Cardiac muscle cell (in vitro differentiated cells and primary cell): ENCODE measurements at places on chromosomes 5 and 9.

DNA sequence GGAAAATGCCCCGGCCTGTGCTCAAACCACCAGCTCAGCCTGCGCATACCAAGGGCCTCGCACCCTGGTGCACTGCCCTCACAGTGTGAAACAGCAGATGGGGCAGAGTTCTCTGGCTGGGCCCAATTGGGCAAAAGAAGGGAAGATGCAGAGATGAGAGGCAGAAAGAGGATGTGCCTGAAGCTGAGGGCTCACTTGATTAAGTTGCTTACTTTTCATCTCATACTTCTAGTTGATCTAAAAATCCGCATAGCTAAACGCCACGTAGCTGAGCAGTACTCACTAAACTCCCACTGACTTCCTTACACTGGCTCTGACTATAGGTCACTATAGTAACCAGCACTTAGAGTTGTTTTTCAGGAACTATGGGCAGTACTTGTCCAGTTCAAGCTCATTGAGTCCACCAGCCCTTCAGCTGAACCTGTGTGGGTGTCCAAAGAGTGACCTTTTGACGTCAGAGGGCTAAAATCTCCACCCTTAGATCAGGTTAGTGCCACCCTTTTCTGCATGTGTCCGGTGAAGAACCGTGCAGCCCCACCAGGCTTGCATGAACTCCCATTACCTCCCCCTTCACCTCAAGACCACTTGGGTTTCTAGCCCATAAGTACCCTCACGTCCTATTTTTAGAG, 215.2 kb downstream of the AUH start:
- no peak for DNase-seq

DNA sequence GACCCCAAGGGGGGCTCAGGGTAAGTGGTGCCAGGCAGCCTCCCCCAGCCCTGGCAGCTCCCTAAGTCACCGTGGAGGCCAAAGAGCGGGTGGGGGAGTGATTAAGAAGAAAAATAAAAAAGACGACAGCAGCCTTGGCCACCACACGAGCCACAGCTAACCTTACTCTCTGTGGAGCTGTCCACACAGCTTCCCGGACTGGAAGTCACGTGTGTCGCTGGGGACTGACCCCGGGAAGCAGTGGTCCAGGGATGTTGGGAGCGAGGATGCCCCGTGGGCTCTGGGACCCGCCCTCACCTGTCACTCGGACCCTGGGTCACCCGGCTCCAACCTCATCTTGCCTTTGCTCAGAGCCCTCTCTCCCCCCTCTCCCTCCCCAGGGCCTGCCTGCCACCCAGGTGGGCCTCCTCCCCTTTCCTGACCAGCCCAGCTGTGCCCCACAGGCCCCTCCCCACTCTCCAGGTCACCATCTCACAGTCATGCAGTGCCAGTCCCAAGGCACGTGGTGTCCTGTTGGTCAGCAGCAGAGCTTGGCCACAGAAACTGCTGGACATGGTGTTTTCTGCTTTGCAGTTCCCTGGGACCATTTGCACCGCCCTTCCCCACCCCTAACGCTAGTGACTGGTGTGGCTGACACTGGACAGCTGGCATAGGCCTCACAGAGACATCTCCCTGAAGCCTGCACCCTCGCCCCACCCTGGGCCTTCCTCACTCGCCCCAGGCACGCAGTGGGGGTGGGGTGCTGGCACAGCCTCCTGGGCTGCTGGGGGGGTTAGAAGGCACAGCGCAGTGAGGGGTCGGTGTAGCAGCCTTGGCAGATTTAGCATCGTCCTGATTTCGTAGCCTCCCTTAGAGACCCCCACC, 9.8 kb upstream of the EXOC3 start:
- DNase-seq = no peak

DNA sequence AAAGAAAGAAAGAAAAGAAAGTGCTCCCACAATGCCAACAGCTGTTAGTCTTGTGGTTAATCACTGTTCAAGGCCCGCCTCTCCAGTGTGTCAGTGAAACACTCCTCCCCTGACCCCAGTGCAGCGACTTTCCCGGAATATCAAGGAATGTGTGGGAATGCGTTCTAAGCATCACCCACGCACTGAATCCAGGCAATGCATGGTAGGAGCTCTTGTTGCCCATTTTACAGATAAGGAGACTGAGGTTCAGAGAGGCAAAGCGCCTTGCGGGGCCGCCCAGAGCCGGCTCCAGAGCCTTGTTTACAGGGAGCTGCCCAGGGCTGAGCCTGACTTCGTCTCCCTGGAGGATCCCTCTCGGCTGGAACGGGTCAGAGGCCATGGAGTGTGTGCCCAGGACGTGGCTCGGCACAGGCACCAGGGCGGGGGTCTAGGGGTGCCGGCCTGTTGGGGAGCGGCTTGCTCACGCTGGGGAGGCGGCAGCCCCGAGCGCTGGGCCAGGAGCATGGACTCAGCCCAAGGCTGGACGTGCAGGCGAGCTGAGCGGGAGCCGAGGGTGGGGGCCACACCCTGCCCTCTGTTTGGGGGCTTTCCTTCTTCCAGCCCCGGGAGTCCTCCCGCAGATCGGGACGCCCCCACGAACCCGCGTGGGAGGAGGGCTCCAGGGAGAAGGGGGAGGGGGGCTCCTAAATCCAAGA, 823 bp downstream of the ST6GALNAC6 start:
- peak; percentile 45 for DNase-seq

DNA sequence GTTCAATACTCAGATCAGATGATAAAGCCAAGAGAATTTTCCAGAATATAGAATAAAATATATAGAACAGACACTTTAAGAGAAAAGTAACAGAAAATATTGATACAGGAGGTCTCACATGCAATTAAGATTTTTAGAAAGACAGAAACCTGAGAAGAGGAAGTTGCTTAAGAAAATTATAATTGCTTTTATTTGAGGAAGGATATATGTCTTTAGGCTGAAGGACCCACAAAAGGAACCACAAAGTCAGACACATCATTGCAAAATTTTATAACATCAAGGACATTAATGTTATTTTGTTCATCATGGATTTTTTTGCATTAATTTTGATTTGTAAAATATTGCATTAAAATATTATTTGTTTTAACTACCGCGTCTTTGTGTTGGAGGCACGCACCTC, 141.5 kb downstream of the FSTL4 start:
- no peak for DNase-seq

DNA sequence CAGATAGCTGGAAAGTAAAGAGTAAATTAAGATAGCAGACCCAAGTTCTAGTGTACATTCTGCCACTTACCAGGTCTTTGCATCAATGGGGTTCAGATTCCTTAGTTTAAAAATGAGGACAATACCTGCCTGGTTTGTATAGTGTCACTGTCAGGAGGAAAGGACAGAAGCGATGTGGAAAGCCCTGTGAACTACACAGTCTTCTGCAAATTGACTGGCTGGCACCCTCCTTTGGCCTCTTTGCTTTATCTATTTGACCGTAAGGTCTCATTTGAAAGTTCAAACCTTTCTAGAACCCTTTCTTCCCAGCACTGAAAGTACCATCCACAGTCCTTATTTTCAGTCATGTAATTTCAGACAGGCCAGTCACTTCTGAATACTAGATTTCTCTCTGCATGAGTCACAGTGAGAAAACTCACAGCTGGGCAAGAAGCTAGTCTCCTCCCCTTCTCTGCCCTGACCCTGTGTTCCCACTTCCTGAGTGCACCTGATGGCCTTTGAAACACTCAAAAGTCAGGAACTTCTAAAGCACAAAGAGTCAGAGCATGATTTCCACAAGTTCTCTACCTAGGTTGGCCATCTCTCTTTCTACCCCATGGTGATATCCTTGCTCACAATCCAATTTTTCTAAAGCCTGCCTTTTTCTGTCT, 91.3 kb upstream of the RASEF start:
- DNase-seq = no peak

GRCh38 chr5:94228791-94229190, 389.6 kb downstream of the KIAA0825 start:
- DNase-seq = no peak

- DNase-seq = no peak
These were observed 88.2 kb downstream of the PRRT1B start for GRCh38 chr9:131633491-131634031.

GRCh38 chr5:142317753-142318152, 7.1 kb downstream of the SPRY4 start:
- no peak for DNase-seq

- peak; percentile 56 for DNase-seq
These were observed 652.6 kb downstream of the CETN3 start for GRCh38 chr5:89756955-89757354.

GRCh38 chr5:8650186-8650585, 781.2 kb downstream of the MTRR start:
- DNase-seq = no peak

DNA sequence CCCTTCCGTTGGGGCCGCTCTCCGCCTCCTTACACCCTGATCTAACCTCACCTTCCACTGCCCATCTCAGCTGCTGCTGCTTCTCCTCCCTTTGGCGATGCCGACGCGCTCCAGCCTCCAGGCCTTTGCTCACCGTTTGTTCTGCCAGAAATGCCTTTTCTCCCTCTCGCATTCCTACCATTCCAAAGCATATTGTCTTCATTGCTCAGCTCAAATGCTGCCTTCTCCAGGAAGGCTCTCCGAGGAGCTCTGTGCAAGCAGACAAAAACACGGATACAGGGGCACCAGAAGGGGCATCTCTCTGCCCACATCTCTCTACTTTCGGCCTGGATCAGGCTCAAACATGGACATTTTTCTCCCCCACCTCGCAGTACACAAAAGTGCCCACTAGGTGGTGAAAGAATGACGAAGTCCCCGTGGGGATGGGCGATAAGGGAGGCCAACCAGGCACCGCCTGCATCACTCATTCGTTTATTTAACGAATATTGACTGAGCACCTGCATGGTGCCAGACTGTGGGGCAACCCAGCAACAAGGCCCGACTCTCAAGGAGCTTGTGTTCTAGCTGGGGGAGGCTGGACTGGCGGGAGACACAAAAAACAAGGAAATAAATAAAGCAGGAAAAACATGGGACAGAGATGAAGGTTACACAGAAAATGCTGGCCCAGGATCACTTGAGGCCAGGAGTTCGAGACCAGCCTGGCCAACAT, 7.3 kb upstream of the GRHPR start:
- peak; percentile 78 for DNase-seq

- no peak for DNase-seq
These were observed 173.1 kb downstream of the KDM4C start for GRCh38 chr9:6930827-6931226.

GRCh38 chr5:154332451-154332850, 113.3 kb upstream of the SAP30L start:
- no peak for DNase-seq

- no peak for DNase-seq
These were observed 1247.9 kb upstream of the ACO1 start for GRCh38 chr9:31136524-31136923.

- DNase-seq = no peak
These were observed 60.9 kb upstream of the IL17B start for GRCh38 chr5:149439899-149440542.

DNA sequence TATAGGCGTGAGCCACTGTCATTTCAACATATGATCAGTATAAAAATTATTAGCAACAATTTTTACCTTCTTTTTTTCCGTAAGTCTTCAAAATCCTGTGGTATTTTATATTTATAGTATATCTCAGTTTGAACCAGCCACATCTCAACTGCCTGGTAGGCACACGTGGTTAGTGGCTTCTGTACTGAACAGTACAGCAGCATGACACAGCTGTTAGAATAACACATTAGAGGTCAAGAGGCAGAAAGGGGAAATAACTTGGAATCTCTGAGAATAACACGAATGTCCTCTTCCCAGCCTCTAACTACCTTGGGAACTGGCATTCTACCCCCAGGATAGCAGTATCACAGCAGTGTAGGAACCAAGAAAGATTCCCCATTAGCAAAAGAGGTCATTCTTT, 108.5 kb upstream of the IQGAP2 start:
- DNase-seq = no peak

- DNase-seq = no peak
These were observed 99.3 kb downstream of the RGS3 start for GRCh38 chr9:113562653-113563381.

DNA sequence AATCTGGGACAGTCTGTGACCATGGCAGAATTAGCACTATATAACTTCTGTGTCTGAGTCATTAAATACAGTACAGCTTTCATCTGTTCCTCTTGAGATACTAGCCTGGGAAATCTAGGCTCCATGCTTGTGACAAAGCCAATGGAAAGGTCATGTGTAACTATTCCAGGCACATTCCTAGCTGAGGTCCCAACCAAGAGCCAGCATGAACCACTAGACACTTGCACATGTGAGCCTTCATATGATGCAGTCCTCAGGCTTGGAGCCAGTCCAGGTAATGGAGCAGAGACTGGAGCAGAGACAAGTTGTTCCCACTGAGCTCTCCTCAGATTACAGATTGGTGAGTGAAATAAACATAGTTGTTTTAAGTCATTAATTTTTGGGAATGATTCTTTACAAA, 412.4 kb upstream of the ZNF462 start:
- DNase-seq = peak; percentile 10

- DNase-seq = no peak
These were observed 18.3 kb downstream of the FAT2 start for GRCh38 chr5:151572657-151573368.

- DNase-seq = no peak
These were observed 116.0 kb upstream of the LPCAT1 start for GRCh38 chr5:1639757-1640156.

- no peak for DNase-seq
These were observed 46.8 kb downstream of the MRPL36 start for GRCh38 chr5:1752881-1753280.

GRCh38 chr5:54537725-54538124, 20.2 kb downstream of the SNX18 start:
- no peak for DNase-seq

- peak; percentile 59 for DNase-seq
These were observed 192.2 kb downstream of the C9orf152 start for GRCh38 chr9:110015759-110016158.

- no peak for DNase-seq
These were observed 73.1 kb downstream of the LRSAM1 start for GRCh38 chr9:127524373-127524772.

GRCh38 chr5:39157701-39158100, 61.7 kb downstream of the FYB1 start:
- no peak for DNase-seq

DNA sequence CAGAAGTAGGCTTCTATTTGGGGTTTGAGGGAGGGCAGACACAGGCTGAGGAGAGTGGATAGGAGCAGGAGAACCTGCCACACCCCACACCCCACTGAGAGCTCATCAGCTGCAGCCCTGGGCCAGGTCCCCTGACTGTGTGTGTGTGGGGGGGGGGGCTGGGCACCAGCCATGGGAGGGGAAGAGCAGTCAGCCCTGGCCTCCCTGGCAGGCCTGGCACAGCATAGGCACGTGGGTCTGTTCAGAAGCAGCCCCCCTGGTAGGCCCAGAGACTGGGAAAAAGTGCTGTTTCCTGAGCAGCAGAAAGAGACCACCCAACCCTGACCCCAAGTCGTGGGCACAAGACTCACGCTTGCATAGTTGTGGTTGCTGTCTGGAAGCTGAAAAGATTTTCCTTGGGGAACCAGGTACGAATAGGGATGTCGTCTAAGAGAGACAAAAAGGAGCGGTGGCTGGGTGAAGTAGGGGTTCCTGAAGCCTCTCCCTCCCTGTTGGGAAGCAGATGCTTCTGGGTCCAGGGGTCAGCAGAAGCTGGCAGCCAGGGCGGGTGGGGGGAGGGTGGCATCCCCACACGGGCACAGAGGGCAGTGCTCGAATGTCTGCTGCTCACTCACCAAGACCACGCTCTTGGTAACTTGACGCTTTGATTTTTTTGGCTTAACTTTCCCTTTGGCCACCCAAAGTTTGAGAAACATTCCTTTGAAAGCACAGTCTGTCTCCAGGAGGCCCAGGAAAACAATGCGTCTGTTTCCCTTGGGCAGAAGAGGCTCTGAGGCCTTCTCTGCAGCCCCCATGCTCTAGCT, 2.9 kb downstream of the NSMF start:
- peak; percentile 27 for DNase-seq
